ENCODE measurements at places on chromosomes 4 and X. TPM values are rescaled to one million over a fixed set of nuclear protein-coding genes. Genes with fewer than 3 reads are reported as not detected.

The FRG2 gene
- total RNA-seq = not detected

The IL21 gene
- total RNA-seq = not detected

The OPHN1 gene
- total RNA-seq = 5.6 TPM

The SUPT20HL1 gene
- 0.14 TPM for total RNA-seq

The TBC1D9 gene
- total RNA-seq = 26.5 TPM

The ETDB gene
- not detected for total RNA-seq

The SSX4B gene
- not detected for total RNA-seq

Measured in smooth muscle cell of bladder (primary cell).